ENCODE measurements at places on chromosomes 1 and 21. TPM values are rescaled to one million over a fixed set of nuclear protein-coding genes. Genes with fewer than 3 reads are reported as not detected.

The FCRL6 gene
- total RNA-seq: not detected

The F5 gene
- total RNA-seq: 0.07 TPM

The KCNE2 gene
- not detected for total RNA-seq

The CFAP74 gene
- total RNA-seq: not detected

The INAVA gene
- 43.6 TPM for total RNA-seq

The HES4 gene
- total RNA-seq: 52.6 TPM

The RCSD1 gene
- 0.06 TPM for total RNA-seq

The OPTC gene
- total RNA-seq: not detected

The THAP3 gene
- 16.9 TPM for total RNA-seq

The RGS13 gene
- total RNA-seq: not detected

The TMCC2 gene
- 1.6 TPM for total RNA-seq

The DNM3 gene
- 0.78 TPM for total RNA-seq

The CNN3 gene
- 63.8 TPM for total RNA-seq

The PRRC2C gene
- 72.8 TPM for total RNA-seq

The FAM110D gene
- not detected for total RNA-seq

The CRYAA gene
- total RNA-seq: not detected

The KCNJ6 gene
- total RNA-seq: 3.8 TPM

The THEM5 gene
- total RNA-seq: not detected

The TCEA3 gene
- total RNA-seq: 0.55 TPM

The SPATA1 gene
- total RNA-seq: 1.3 TPM

The ZBTB37 gene
- 1.3 TPM for total RNA-seq

The OR10K1 gene
- not detected for total RNA-seq

The ADGRB2 gene
- total RNA-seq: 6.1 TPM

The TEDDM1 gene
- total RNA-seq: not detected

The LGR6 gene
- 0.42 TPM for total RNA-seq

The OR2AJ1 gene
- total RNA-seq: not detected

The TCHHL1 gene
- not detected for total RNA-seq

The OR2T35 gene
- not detected for total RNA-seq

The RUNX1 gene
- 5.4 TPM for total RNA-seq

The ANXA9 gene
- 1.00 TPM for total RNA-seq

The SVBP gene
- total RNA-seq: 16.0 TPM

The SLC35A3 gene
- 5.6 TPM for total RNA-seq

The SPATA21 gene
- total RNA-seq: 0.05 TPM

The SLC2A5 gene
- 0.77 TPM for total RNA-seq

The KCNK2 gene
- total RNA-seq: not detected

The LDLRAD1 gene
- total RNA-seq: not detected

All from A549 treated with GW870086 at 1 μM for 4 hours (cell line).